CD4-positive, alpha-beta T cell treated with Interleukin-15 for 4 hours (primary cell): ENCODE measurements at places on chromosomes 3 and 15.

DNA sequence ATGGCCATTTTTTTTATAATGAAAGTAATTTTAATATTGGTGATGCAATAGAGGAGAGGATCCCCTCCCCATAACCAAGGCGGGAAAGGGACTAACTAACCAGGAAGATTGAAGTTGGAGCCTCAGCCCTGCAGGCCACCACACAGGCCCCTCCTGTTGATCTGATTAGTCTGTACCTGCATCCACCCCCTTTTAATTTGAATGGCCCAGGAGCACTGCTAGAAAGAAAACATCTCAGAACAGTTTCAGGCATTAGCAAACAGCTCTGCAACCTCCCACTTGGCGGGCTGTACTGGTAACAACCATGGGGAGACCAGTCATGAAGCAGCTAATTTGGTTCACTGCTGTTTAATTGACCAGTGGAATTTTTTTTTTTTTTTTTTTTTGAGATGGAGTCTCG lies 10.3 kb downstream of the CAV3 start:
- no peak for DNase-seq

DNA sequence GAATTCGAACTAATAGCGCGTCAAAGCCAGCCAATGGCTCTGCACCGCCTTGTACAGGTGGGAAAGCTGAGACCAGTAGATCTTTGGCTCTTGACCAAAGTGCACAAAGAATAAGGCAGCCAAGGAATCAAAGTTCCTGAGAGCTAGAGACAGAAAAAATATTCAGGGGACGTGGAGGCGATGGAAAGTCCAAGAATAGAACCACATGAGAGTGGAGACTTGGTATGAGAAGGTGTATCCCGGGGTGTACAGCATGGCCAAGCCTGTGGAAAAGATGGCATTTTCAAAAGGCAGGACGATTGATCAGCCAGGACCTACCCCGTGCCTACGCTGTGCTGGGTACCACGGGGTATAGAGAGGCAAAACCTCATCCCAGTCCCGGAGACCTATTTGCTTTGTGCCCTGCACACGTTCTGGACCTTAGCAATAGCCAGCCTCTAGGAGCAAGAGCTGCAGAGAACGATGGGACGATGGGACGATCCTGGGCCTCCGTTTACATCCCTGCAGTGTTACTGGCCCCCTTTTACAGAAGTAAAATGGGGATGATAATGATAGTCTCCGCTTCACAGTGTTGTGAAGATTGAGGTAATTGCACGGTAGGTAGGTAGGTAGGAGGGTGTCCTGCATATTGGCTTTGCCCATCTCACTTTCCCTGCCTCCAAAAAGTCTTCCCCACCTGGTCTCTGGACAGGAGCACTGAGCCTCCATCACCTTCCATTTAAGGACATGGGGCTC lies 583 bp upstream of the RBSN start:
- no peak for DNase-seq

- DNase-seq = no peak
Observed at GRCh38 chr3:89246326-89246725, 138.9 kb downstream of the EPHA3 start.

GRCh38 chr3:188839187-188839695 lies 332.5 kb upstream of the TPRG1 start:
- no peak for DNase-seq

GRCh38 chr3:174846055-174846454 lies 13.1 kb upstream of the NAALADL2 start:
- no peak for DNase-seq

- DNase-seq = no peak
Observed at GRCh38 chr3:153041181-153041580, 120.8 kb upstream of the RAP2B start.

- DNase-seq = no peak
Observed at GRCh38 chr15:77455696-77456321, 35.1 kb downstream of the HMG20A start.

DNA sequence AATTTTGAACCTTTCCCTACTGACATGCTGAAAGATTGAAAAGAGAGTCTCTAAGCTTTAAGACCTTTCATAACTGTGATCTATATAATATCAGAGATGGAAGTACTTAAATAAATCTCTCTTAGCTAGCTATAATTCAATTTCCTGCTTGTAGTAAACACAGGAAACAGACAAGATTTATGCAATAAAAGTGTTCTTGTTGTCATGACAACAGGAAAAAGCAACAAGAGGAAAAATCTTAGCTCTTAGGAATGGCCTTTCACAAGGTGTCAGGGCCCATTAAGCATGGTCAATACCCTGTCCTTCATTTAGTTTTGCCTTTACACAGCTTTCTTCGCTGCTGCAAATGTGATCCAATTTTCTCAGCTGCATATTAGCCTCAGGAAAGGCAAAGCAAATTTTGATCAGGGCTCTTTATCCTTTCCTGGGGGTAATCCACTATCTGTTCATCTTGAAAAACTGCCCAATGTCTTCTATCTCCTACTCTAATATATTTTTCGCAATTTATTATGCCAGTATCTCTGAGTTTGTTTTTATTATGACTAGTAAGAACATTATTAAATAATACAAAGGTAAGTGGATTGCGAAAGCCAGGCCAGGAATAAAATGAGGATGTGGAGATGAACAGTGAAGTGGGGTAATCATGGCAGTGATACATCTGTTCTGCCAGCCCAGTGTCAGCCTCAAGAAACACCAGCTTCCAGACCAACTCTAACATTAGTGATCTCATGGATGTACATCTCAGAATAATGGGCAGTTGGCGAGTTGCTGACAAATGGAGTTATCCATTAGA lies 28.7 kb downstream of the SIDT1 start:
- peak; percentile 28 for DNase-seq

- no peak for DNase-seq
Observed at GRCh38 chr3:99145031-99145430, 243.5 kb upstream of the DCBLD2 start.

DNA sequence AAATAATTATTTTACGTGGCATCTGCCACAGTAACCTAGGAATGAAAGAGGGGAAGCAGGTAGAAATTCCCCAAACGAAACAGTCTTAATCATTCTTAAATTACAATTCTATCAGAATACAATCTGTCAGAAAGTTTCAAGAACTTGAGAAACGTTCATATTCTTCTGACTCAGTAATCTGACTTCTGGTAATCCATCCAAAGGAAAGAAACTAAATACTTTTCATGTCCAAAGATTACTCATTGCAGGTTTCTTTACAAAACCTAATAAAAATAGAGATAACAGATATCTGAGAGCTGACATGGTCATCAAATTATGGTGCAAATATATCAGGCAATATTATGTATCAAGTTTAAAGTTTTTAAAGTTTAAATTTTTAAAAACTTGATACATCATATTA lies 109.4 kb downstream of the DLG1 start:
- no peak for DNase-seq

DNA sequence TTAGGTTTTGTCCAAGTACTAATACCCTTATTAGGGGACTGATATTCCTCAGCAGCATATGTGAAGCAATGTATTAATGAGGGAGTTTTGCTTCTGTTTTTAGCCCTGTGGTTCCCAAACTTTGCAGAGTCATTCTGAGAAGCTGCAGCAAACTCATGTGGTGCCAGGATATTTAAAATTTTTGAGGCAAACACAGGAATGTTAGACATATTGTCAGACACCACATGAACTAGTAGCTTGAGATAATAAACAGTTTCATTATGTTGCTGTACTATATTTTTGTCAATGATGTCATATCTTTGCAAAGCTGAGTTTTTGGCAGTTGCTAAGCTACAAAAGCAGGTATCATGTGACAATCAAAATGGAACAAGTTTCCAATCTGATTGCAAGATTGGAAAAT lies 36.6 kb downstream of the ATP6V1A start:
- DNase-seq = no peak

DNA sequence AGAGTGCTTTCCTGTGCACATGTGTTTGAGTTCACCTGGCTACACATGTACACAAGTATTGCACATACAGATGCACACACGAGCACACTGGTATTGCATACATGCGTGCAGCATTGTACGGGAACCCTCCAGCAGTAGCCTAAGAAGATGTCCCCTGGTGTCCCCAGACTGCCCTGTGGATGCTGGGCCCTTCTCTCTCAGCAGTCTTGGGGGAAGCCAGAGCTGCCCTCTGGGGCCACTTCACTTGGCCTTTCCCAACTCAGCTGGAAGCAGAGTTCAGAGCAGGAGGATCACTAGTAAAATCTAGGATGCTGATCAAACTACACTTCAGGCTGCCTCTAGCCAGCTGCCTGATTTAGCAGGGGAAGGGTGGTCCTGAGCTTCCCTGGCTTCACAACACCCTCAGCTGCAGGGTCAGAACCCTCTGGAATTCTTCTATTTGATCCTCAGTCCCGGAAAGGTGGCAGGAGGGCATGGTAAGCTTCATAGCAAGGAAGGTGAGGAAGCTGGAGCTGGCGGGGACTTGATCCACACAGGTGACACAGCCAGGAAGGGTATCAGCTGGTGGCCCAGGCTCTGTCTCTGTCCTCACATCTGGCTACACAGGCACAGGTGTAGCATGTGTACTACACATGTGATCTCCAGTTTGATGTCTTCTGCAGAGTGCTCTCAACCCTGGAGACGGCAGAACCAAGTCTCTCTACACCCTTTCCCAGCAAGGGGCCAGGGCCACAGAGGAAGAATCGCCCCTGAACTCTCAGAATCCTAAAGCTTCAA lies 36.5 kb downstream of the KLF15 start:
- no peak for DNase-seq

DNA sequence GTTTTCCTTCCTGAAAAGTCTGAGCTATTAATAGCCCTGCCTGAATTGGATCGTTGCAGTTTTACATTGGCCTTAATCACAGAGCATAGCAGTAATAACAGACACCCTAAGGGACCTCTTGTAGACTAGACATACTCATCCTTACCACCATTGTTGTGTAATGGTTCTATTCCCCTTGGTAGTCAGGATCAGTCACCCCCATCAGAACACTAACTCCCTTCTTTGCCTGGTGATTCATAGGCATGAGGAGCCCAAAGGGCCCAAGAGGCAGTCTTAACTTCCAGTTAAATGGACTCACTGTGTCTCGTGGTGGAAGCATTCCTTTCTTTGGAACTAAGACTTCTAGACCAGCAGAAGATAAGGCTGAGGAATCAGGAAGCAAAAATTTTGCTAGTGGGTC lies 20.2 kb downstream of the CGGBP1 start:
- DNase-seq = no peak

DNA sequence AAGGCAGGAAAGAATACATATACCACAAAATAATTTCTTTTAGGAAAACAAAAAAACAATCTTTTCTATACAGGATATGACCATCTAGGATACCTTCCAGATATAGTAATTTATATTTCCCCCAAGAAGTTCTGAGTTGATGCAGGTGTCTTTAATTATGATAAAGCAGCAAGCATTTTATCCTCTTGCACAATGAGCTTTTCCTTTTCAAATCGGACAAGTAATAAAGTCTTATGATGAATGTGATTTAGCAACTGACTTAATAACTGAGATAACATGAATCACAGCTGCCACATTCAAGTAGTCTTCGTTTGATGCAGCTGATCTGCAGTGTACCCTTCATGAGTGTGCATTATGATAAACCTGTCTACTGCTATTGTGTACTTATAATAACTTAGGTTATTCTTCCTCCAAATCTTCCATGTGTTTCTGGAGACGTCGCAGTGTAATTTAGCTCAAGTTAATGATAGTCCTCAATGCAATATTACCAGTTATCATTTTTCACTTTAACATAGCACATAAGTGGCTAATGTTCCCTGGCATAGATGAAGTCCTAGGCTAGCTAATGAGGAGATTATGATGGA lies 260.3 kb upstream of the MRPL3 start:
- DNase-seq = no peak

GRCh38 chr15:79644091-79644490 lies 212.0 kb downstream of the MINAR1 start:
- DNase-seq = no peak

DNA sequence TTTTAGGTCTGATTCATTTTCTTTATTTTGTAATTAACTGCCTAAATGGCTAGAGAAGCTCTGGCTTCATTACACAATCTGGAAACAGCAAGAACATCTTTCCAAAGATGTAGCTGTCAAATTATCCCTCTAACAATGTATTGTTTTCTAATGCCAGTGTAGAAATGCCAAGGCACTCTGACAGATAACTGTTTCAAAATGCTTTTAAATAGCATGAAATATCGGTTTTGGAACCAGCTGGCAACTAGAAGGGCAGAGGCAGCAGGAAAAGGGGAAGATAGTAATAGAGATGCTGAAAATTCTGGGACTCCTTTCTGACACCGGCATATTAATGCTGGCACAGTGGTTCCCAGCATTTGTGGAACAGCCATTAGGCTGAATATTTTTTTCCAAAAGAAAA lies 26.1 kb downstream of the MORC1 start:
- no peak for DNase-seq

DNA sequence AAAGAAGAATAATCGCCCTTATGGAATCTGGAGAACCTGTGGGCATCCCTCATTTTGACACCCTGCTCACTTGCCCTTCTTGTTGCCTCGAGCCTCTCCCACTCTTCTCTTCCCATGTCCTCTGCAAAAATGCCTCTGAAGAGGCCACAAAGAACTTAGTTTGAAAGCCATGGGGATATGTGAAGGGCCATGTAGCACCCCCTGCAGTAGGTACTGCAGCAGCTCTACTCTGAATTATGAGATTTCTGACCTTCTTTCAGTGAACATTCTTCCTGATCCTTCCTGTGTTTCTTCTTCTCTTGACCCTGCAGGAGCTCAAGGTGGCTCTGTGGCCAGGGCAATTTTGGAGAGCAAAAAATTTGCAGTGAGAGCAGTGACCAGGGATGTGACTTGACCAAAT lies 30.4 kb upstream of the TRA2B start:
- DNase-seq = no peak

DNA sequence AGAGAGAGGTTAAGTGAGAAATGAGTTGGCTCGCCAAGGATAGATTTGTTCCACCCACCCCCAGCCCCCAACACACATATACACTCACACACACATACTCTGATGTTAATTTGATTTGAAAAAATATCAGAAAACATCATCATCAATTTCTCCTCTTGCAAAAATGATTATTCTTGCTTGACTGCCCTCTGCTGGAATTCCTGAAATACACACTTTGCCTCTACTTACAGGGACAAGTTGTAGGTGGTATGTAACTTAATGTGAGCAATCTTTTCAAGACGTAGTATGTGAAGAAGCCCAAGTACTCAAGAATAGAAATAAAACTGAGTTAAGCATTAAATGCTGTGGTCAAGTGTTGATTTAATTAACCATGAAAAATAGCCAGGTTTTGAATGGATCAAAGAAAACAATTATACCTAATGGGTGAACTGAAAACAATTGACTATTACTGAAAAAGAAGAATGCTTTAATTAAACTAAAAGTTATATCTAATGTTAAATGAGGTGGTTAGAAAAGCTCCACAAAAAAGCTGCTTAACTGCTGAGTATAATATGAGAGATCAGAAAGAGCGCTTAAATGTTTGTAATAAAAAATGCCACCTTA lies 46.6 kb upstream of the MDFIC2 start:
- no peak for DNase-seq

DNA sequence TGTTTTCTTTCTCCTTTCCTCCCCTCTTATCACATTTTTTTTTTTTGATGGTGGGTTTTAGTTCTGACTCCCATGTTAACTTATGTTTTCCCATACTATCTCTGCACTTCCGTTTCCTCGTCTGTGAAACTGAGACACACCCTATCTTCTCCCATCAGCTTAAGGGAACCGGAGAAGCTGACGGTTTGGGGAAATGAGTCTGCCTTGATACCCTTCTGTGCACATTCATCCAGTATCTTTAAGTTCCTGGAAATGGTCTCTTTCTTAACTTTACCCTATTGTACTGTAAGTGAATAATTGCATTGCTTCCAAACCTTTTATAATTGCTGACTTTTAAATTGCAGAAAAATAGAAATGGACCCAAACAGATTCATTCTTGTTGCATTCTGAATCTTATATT lies 26.2 kb upstream of the CFAP161 start:
- DNase-seq = no peak

- DNase-seq = no peak
Observed at GRCh38 chr15:48978638-48979037, 14.9 kb upstream of the SHC4 start.

GRCh38 chr3:142839831-142840230 lies 49.1 kb downstream of the PCOLCE2 start:
- DNase-seq = no peak
